HFFc6 (cell line): ENCODE measurements at places on chromosomes 12 and 14. TPM values are rescaled to one million over a fixed set of nuclear protein-coding genes. Genes with fewer than 3 reads are reported as not detected.

- H3K27ac ChIP-seq = no peak overlapping the region
- no peak overlapping the region for H3K4me3 ChIP-seq
- H3K4me1 ChIP-seq = no peaks in the 10 kb centered on the region
- DNase-seq = no peak
- no peaks in the 10 kb centered on the region for H3K36me3 ChIP-seq
- H3K27me3 ChIP-seq = no peaks in the 10 kb centered on the region
Measured at GRCh38 chr12:30200864-30201263, 417.1 kb upstream of the TMTC1 start.

DNA sequence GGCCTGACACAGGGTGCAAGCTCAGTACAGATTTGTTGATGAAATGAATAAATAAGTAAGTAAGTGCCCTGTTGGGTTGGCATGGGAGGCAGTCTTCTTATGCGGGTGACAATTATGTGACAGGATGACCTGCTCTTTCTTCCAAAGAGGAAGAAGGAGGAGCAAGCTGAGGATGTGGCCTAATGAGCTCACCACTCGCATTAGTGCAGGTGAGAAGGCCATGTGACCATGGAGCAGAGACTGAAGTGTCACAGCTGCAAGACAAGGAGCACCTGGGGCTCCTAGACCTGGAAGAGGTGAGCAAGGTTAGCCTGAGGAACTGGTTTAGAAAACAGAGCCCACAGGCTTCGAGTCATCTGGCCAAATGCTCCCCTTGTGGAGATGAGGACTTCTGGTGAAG lies 34.9 kb downstream of the LRTM2 start:
- H3K27ac ChIP-seq = no peak overlapping the region
- no peak overlapping the region for H3K4me3 ChIP-seq
- H3K36me3 ChIP-seq = peaks cover 6% of the 10 kb centered on the region
- peaks cover 45% of the 10 kb centered on the region for H3K27me3 ChIP-seq
- H3K4me1 ChIP-seq = peaks cover 18% of the 10 kb centered on the region

DNA sequence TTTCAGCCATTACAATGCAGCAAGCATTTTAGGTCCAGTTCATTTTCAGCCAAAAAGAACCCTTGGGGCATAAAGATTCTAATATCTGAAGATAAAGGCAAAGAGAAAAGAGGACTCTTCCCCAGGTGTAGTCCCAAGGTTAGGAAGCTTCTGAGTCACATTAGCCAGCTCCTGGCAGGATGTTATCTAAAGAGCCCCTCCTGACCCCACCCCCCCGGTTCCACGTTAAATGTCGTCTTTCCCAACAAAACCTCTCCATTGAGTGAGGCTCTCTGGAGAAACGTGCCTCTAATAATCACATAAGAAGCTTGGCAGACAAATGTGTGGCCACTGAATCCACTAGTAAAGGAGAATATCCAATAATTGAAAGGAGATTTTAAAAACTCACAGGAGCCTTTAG lies 267.7 kb downstream of the GALC start:
- no peak overlapping the region for H3K4me3 ChIP-seq
- H3K36me3 ChIP-seq = no peaks in the 10 kb centered on the region
- H3K27ac ChIP-seq = no peak overlapping the region

ATP6V1D gene
- total RNA-seq = 152 to 175 TPM (median 165 TPM) in 3 replicates

LRRC10 gene
- total RNA-seq = not detected in 3 replicates

GRCh38 chr12:1644534-1645438 lies 15.8 kb downstream of the WNT5B start:
- peak overlapping the region; percentile 93 for H3K27ac ChIP-seq
- H3K4me3 ChIP-seq = peak overlapping the region; percentile 28; the same call in 1 of the 2 replicates
- H3K36me3 ChIP-seq = peaks cover 60% of the 10 kb centered on the region
- peak; percentile 84 for DNase-seq

- no peak for DNase-seq
- H3K4me1 ChIP-seq = peaks cover 37% of the 10 kb centered on the region
- H3K36me3 ChIP-seq = peaks cover 13% of the 10 kb centered on the region
- H3K27ac ChIP-seq = peak overlapping the region; percentile 99
Measured at GRCh38 chr12:6450091-6450868, 1.6 kb upstream of the TAPBPL start.

TPPP2 gene
- total RNA-seq = not detected in 3 replicates
